OCI-LY7 (cell line): ENCODE measurements at places on chromosomes 6 and 20.

DNA sequence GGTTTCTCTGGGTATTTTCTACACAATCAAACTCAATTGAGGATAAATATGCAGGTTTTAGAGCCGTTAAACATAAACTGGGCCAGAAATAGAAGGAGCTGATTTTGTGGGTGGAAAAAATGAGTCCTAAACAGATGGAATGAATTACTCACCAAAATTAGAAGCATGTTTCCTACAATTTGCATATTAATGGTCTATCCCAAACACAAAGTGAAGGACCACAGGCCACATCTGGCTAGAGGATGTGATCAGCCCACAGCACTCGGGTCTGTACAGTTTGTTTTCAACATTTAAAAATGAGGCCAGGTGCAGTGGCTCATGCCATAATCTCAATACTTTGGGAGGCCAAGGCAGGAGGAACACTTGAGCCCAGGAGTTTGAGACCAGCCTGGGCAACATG is 296.3 kb downstream of the PREX1 start:
- no peak for DNase-seq

GRCh38 chr20:5703681-5704101 is 46.5 kb upstream of the SHLD1 start:
- DNase-seq, result peak; percentile 43

- DNase-seq, result no peak
Observed at GRCh38 chr6:47525330-47526057, 47.9 kb downstream of the CD2AP start.

DNA sequence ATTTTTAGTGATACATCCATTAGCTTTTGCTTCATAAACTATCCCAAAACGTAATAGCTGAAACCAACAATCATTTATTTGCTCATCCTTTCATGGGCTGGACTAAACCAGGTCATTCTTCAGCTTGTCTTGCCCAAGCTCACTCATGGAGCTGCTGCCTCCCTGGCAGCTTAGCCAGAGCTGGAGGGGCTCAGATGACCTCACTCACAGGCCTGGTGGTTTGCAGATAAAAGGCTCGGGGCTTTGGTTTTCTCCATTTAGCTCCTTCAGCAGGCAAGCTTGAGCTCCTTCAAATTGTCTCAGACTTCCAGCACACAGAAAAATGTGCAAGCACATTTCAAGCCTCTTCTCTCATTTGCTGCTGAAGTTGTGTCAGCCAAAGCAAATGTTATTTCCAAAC is 139.1 kb downstream of the BTBD3 start:
- DNase-seq, result no peak

DNA sequence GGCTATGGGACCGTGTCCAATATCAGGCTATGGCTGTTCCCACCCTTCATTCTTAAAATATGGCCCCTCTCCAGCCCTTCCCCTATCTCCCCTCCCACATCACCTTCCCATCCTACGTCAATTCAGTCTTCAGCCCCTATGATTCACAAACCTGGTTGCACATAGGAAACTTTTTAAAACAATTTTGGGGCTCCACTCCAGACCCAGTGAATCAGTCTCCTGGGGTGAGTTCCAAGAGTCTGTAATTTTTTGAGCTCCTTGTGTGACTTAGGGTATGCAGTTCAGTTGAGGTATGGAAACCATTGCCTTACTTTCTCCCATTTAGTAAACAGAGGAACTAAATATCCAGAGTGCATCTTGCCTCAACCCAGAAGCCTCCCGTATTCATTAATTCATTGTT is 5.5 kb downstream of the HNF4A start:
- no peak for DNase-seq

DNA sequence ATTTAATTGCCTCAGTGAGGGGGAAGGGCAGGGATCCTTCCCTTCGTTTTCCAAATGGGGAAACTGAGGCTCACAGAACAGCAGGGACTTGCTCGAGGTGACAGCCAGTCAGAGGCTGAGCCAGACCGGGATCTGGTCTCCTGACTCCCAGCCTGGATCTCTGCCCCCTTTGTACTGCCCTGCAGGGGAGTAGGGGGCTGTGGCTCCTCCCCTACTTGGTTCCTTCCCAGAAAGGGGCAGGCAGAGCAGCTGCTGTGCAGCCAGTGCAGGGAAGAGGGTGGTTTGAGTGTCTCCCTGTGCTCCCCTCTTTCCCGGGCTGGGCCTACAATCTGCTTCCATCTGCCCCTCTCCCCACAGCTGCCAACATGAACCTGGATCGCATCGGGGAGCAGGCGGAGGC is 37.6 kb downstream of the UQCC2 start:
- no peak for DNase-seq

- DNase-seq, result no peak
Observed at GRCh38 chr6:38350220-38350619, 289.5 kb downstream of the BTBD9 start.

- no peak for DNase-seq
Observed at GRCh38 chr20:54069501-54069971, 858 bp downstream of the BCAS1 start.

- DNase-seq, result peak; percentile 73
Observed at GRCh38 chr6:138428944-138429598, 25.0 kb downstream of the HEBP2 start.

GRCh38 chr20:4406627-4407026 is 315.1 kb upstream of the PRND start:
- DNase-seq, result no peak

DNA sequence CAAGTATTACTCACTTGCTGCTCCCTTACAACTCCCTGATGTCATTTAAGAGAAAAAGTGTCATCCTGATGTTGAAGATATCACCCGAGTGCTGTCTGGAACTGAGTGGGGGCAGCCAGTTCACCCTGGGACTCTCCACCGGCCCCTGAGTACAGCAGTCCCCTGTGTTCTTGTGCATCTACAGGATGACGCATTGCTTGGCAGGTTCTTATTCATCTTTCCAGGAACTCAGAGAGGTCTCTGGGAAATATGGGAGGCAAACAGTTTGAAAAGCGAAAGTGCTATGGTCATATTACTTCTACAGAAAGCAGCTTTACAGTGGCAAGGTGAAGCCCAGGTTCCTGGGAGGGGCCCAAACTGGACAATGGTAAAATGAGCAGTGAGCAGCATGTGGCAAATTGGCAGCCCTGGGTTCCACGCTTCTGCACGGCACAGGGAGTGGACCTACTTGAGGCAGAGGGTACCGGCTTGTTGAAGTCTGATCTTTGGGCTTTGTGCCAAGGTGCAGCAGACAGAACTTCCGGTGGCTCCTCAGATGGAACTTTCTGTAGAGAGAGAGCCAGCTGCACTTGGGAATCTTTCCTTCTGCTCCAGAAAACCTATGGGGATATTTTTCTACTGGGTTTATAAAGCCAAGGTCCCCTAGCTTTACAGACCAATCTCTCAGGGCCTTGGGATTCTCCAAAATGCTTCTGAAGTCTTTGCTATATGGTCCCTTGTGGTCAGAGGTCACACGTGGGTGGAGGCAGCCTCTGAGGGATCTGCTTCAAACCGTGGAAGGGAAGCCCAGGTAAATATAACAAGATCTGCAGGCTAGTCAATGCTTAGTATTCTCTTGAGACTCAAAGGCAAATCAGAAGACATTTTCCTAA is 128.3 kb downstream of the MAP3K7 start:
- peak; percentile 67 for DNase-seq

GRCh38 chr6:159933077-159933476 is 35.8 kb upstream of the IGF2R start:
- no peak for DNase-seq

DNA sequence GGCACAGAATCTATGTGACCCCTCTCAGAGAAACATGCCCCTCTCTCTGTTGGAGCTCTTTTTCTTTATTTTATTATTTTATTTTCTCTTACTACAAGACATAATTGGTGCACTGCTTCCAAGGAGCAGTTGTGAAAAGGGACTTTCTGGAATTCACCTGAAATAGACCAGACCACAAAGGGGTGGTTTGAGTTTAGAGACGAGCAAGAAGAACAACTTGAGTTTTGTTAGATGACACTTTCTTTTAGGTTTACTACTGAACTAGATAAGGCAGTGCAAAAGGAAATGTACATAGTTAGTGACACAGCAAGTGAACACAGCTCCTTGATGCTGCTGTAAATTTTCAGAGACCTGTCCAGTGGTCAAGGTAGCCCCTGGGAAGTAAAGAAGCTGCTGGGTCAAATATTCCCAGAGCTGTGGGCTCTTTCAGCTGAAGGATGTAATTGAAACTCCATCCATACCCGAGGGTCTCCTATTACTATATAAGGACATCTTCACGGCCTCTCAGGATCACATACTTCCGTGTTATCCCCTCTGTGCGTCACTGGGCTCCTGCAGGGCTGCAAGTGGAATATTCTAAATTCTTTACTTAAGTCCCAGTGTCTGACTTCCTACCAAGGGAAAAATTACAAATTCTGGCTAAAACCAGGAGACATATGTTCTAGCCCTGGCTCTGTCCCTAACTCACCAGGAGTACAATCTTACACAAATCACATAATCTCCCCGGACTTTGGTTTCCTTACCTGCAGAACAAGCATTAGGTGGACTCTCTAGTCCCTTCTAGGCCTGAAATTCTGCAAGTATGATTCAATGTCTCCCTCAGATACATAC is 69.1 kb upstream of the ADTRP start:
- DNase-seq, result no peak

GRCh38 chr6:157711060-157711459 is 112.0 kb upstream of the SNX9 start:
- no peak for DNase-seq

DNA sequence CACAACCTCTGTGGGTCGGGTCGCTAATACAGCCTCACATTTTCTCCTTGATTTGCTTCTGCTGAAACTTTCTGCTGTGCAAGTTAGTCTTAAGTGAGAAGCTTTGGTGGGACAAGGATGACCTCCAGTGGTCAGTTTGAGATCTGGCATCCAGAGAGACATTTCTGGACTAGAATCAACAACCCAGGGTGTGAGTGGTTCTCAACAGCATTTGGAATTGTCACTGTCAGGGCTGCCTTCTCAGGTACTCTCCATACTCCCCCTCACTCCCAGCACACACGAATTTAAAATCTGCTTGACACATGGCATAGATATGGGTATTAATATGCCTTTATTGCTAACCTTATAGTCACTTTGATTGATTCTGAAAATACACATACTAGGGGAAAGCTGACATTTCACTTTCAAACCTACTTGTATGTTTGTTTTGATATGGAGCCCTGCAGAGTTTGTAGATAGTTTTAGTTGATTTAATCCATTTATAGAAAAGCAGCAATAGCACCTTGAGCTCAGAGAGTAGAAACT is 13.2 kb downstream of the OTOR start:
- peak; percentile 73 for DNase-seq

DNA sequence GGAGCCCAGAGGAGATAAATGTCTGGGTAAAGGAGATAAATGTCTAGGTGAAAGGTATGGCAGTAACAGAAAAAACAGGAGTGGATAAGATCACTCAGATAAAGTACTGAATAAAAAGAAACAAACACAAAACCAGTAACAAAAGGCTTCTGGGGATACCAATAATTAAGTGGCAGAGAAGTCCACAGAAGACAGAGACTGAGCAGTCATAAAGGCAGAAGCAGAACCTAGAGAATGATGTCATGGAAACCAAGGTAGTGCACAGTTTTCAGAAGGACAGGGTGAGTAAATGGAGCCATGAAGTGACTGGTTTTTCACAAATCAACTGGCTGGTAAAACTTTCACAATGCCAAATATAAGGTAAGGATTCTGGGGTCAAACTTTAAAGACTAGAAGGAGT is 80.9 kb upstream of the PLN start:
- no peak for DNase-seq

DNA sequence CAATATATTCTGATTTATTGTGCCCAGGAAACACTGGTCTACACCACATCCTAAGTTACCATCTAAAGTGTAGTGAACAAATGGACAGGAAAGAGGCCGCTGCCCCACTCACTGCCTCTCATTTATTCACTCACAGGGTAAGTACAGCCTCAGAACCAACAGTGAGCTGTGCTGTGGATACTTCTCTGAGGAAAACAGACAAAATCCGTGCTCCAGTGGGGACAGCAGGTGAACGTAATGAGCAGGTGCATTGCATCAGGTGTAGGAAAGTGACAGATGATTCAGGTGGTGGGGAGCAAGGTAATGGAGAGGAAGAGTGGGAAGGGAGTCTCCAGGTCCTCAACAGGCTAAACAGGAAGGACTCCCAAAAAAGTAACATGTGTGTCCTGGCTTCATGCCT is 8.4 kb upstream of the ULBP2 start:
- no peak for DNase-seq

GRCh38 chr20:8874437-8874836 is 194.4 kb upstream of the PLCB4 start:
- DNase-seq, result no peak

GRCh38 chr6:160042788-160043301 is 74.0 kb downstream of the IGF2R start:
- DNase-seq, result no peak

GRCh38 chr20:17993546-17993945 is 24.7 kb downstream of the MGME1 start:
- no peak for DNase-seq

DNA sequence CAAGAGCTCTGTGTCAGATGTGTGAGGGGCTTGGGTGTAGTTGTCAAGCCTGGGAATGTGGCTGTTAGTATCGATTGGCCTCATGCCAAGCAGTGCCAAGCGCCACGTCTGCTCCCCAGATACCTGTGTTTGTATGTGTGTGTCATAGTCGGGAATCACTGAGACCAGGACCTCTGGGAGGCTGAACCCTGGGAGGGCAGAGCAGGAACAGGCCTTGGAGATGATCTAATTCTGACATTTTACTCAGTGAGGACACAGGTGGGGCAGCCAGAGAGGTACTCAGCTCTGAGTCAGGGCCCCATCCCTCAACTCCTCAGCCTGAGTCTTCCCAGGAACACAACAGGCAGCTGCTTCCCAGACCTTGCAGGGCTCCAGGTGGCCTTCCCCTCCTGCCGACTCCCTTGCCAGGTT is 51.2 kb upstream of the FANCE start:
- DNase-seq, result no peak

- DNase-seq, result no peak
Observed at GRCh38 chr6:14423955-14424354, 306.4 kb downstream of the CD83 start.

DNA sequence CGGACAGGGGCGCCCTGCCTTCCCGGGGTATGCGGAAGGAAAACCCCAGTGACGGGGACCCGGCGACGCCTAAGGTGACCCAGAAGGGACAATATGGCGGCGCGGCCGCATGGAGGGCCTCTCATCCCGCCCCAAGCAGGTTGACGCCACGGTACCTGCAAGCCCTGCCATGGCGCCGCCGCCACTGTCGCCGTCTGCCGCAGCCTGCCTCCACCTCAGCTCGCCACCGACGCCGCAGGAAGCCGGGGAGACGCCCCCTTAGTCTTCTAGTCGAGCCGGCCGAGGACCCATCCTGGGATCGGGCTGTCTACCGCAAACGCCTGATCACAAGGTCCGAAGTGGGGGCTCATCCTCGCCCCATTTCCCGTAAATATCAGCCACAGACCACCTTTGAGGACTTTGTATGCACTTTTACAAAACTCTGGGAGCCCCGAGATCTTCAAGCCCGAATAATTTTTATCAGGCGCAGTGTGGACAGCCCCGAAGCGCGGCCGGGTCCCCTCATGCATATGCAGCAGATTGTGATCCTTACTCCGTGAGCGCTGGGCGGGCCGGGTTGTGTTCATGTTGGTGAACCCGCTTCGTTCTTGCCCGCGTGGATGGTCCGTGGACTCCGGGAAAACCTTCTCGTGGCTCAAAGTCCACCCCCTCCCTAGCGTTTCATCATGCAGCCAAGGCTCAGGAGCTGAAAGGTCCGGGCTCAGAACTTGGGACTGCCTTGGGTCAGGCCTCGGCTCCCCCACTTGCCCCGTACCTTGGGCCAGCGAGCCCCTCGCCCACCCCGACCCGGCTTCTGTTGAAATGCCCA is at the start of gene BLCAP:
Gene BLCAP, minus strand, starts transcription at position 239 of the 808 bp plus-strand sequence. CDS start 8,702 bp downstream, outside the sequence.
- DNase-seq, result peak; percentile 94
